Naive thymus-derived CD4-positive, alpha-beta T cell (primary cell): ENCODE measurements at places on chromosomes 16 and 17. TPM values are rescaled to one million over a fixed set of nuclear protein-coding genes. Genes with fewer than 3 reads are reported as not detected.

The LONP2 gene
- 51.1 TPM for polyA plus RNA-seq

The SULT1A2 gene
- 0.38 TPM for polyA plus RNA-seq

The HOXB3 gene
- polyA plus RNA-seq, result 0.11 TPM

The CENPV gene
- 23.1 TPM for polyA plus RNA-seq

The MPV17L gene
- not detected for polyA plus RNA-seq

The PPP1R27 gene
- polyA plus RNA-seq, result not detected
